ENCODE measurements at places on chromosomes 4 and X.

DNA sequence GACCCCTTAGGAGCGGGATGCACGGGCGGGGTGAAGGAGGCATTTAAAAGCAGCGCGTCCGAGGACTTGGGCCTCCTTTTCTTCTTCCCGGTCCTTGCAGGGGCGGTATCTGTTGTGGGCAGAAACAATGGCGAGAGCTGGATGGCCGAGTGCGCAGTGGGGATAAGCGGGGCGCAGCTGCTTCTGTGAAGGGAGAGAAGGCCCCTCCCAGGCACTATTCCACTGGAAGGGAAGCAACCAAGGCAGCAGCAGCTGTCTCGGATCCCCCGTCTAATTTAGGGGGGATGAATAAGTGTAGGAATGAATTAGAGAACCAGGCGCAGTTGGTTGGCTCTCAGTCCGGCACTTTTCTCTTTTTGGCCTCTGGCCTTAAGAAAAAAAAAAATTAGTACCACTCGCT lies 995 bp downstream of the SMARCA5 start:
- DNase-seq: peak; percentile 77

DNA sequence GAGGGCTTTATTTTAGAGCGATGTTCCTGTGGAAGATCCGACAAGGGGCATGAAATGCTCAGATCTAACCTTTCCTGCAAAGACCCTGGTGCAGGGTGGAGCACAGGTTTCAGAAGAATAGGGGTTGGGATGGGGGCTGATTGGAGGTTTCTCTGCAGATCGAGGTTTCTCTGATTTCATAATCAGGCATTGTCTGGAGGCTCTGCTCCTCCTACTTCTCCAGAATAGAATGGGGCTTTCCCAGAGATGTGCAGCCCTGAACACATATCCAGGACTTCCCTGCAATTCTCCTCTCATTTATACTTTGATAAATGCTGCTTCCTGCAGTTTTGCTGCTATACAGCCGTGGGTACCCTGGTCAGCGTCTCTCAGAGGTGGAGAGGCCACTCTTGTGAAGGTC lies 397.6 kb upstream of the BOD1L1 start:
- peak; percentile 1 for DNase-seq

GRCh38 chrX:64229154-64229553 lies 1.3 kb downstream of the ASB12 start:
- DNase-seq: no peak

GRCh38 chr4:48085821-48086589 lies 48.0 kb downstream of the TXK start:
- no peak for DNase-seq

GRCh38 chr4:111128327-111128726 lies 505.4 kb upstream of the PITX2 start:
- DNase-seq: peak; percentile 14

- DNase-seq: peak; percentile 89
Observed at GRCh38 chrX:153900831-153901752, 3.4 kb upstream of the AVPR2 start.

- DNase-seq: peak; percentile 96
Observed at GRCh38 chr4:40316782-40317635, 18.1 kb upstream of the CHRNA9 start.

DNA sequence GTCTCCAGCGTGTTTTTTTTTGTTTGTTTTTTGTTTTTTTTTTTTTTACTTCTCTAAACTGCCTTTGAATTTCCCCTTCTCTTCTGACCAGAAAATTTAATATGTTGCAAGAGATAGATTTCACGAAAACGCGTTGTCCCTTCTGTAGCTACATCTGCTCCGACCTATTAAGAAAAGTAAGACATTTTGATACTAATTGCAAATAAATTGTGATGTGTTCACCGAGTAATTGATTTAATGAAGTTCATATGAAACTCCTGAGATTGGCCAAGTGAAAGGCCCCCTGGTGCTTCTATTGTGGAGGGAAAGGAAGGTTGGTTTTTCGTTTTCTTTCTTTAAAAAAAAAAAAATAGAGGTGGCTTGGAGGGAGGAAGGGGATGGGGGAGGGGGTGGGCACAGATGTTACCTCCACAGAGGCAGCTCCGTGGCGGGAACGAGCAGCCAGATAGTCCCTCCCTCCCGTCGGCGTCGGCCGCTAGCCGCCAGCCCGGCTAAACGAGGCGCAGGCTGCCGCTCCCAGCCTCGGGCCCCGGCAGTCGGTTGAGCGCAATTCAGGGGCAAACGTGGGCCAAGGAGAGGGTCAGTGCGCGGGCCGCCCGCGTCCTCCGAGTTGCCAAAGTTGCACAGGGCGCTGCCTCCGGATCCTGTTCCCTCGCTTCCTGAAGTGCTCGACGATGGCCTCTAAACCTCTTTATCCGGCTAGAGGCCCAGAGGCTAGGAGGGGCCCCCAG lies 139.1 kb upstream of the ZIC3 start:
- DNase-seq: no peak

DNA sequence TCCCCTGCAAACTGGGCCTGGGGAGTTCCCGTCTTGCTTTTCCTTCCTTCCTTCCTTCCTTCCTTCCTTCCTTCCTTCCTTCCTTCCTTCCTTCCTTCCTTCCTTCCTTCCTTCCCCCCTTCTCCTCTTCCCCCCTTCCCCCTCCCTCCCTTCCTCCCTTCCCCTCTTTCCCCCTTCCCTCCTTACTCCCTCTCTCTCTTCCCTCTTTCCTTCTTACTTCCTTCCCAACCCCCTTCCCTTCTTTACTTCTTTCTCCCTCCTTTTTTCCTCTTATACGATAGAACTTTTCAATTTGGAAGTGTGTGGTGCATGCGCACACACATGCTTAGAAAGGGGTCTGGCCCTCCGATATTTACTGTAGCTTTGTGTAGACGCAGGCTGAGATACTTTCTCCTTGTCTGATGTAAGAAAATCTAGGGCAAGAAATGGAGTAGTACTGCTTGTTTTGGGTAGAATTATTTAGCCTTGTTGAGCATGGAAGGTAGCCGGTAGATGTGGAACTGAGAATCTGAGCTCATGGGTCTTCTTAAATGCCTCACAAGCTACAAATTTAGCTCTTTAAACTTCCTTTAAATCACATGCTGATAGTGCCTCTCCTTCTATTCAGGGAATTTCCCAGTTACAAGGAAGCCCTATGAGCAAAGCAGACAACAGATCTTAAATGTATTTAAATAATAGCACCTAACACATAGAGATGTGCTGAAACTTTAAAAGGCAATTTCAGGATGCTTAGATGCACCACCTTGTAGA lies 189.6 kb downstream of the GPAT3 start:
- DNase-seq: no peak

DNA sequence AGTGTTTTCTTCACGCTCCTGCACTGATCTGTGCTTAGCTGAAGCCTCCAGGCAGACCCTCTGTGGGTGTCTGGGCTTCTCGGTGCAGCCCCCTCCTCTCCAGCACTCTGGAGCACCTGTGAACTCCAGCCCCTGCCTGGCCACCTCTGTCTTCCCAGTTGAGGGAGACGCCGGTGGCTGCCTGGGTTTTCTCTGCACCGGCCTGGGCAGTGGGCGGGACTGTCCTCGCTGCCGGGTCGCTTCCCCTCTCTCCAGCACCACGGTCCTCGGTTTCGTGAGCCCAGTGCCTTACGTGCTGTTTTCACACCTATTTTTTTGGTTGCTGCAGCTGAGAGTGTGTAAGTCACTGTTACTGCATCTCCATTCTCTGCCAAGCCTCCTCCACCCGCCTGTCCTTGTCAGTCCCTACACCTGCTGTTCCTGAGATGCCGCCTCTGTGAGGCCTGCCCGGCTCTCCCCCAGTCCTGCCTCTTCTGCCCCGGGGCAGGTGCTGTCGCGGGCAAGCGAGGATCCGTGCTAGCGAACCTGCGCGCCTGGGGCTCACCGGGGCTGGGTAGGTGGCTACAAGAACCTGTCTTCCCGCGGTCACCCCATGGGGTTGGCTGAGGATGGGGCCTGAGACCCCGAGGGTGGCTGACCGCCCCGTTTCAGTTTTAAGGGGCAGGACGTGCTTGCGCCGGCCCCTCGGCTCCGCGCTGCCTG lies 2.4 kb upstream of the FGFRL1 start:
- peak; percentile 39 for DNase-seq

GRCh38 chr4:119264743-119265142 lies 52.2 kb downstream of the USP53 start:
- no peak for DNase-seq

GRCh38 chr4:26074712-26075430 lies 160.9 kb downstream of the SMIM20 start:
- no peak for DNase-seq

DNA sequence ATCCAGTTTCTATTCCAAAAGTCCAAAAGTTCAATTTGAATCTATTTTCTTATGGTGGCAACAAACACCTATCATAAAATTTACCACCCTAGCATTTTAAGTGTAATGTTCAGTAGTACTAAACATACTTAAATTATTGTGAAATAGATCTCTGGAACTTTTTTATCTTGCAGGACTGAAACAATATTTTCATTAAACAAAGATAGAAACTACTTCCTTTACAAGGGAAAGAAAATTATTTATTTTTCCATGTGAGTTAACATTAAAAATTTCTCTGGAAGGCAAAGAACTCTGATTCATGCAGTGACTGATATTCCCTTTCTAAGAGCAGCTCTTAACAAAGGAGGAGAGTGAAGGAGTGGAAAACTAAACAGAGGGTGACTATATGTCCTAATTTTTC lies 40.2 kb downstream of the ADH7 start:
- peak; percentile 71 for DNase-seq

GRCh38 chrX:69074726-69075125 lies 90.5 kb downstream of the PJA1 start:
- no peak for DNase-seq

Data from GM23248 (cell line).